ENCODE measurements at places on chromosomes 13 and 19. TPM values are rescaled to one million over a fixed set of nuclear protein-coding genes. Genes with fewer than 3 reads are reported as not detected.

CLIP3 gene
- total RNA-seq = 0.46 TPM

PGLYRP1 gene
- not detected for total RNA-seq

CRB3 gene
- total RNA-seq = 14.9 TPM

SLITRK6 gene
- 5.6 TPM for total RNA-seq

SIGLEC10 gene
- total RNA-seq = not detected

FRY gene
- 0.21 TPM for total RNA-seq

CYP2F1 gene
- not detected for total RNA-seq
